ENCODE measurements at places on chromosomes 1 and 21. TPM values are rescaled to one million over a fixed set of nuclear protein-coding genes. Genes with fewer than 3 reads are reported as not detected.

Gene SLC2A5
- 32.3 TPM for total RNA-seq

DNA sequence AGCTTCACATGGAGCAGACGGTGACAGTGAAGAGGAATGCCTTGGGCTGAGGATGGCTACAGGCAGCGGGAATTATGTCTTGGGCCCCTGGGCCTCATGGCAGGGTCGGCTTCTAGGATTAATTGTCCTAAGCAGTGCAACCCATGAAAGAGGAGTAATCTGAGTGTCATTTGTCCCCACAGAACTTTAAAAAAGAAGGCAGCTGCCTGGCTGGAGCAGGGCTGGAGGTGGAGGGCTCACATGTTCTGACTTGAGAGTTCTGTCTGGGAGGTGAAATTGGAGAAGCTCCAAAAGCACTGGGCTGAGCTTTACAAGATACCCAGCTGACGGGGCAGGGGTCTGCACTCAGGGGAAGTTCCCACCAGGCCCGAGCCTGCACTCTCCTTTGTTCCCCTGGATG lies 22.6 kb downstream of the CACNA1S start:
- no peak for DNase-seq

DNA sequence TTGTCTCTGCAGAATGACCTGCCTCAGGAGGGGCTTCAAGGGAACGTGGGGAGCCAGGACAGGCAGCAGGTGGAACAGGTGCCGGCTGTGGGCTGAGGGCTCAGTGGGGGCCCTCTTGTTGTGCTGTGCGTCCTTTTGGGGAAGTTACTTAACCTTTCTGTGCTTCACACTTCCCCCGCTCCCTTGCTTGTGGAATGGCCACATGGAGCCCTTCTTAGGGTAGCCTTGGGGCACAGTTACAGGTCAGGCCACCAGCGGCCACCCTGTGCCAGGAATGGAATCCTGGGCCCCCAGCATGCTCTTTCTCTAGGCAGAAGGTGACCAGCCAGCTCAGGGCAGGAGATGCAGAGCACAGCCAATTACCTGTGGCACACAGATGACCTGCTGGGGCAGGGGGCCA lies 2.6 kb downstream of the IKBKE start:
- no peak for DNase-seq

- no peak for DNase-seq
These were observed 23.7 kb upstream of the PLCH2 start for GRCh38 chr1:2452201-2452931.

Gene RAB3B
- total RNA-seq, result 0.21 TPM

- no peak for DNase-seq
These were observed 78.4 kb downstream of the PEX14 start for GRCh38 chr1:10553118-10553517.

DNA sequence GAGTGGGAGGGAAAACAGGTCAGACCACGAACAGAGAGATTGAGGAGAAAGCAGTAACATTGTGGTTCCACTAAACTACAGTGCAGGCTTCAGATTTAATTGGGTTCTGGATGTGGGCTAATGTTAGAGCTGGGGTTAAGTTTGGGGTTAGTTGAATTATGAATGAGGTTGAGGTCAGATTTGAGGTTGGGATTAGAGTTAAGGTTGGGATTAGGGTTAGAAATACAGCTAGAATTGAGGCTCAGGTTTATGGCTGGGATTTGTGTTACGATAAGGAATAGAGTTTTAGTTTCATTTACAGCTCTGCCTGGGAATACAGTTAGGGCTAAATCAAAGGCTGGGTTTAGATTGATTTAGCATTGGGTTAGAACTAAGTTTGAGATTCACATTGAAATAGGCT lies 1.8 kb upstream of the VSIG8 start:
- DNase-seq, result no peak

- no peak for DNase-seq
These were observed 13.1 kb upstream of the COL24A1 start for GRCh38 chr1:86169625-86170024.

DNA sequence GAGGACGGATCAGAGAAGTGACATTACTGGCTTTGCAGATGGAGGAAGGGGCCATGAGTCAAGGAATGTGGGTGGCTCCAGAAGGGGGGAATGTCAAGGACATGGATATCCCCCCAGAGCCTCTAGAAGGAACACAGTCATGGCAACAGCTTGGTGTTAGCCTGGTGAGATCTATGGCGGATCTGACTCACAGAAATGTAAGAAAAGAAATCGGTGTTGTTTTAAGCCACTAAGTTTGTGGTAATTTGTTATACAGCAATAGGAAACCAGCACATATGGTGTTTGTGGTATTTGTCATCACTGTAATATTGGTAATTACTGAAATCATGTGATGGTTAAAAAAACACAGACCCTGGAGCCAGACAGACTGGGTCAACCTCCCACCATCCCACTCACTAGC lies 236.2 kb downstream of the SETD4 start:
- DNase-seq, result no peak

Gene PAQR6
- 2.6 TPM for total RNA-seq

GRCh38 chr1:94980582-94981574 lies 54.0 kb upstream of the CNN3 start:
- DNase-seq, result no peak

Data from GM12878 (cell line).